ENCODE measurements at places on chromosomes 5 and 9.

DNA sequence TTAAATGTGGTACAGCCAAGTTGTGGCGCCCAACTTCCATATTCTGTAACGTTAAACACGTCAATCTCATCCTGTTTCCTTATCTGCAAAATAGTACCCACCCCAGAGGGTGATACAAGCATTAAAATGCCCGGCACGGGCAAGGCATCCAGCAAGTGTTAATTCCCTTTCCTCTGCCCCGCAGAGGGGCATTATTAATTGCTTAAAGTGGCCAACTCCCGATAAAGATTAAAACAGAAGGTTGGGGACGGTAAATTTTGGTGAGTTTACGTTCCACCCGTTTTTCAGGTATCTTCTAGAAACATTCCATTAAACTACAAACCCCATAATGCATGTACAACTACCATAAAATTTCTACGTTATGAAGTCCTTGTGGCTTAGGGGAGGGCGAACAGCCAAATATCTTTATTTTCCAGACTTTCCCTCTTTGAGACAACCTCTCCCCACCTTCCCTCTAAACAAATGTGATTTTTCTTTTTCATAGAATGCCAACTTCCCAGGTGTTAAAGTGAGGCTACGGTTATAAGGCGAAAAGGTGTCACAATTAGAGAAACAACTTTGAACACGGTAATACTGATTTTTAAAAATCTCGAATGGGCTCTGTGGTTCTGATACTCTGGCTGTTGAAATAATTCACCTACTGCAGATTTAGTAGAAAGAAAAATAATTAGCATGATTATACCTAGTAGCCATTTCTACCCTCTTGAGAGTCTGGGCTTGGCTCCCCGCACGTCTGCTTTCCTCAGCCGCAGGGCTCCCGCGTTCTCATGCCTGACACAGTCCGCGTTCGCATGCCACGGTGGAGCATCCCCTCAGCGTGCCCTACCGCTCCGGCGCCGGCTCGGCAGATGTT is 1.2 kb upstream of the GPBP1 start:
- DNase-seq: peak; percentile 55

- DNase-seq: no peak
These were observed 75.8 kb upstream of the SARDH start for GRCh38 chr9:133813749-133814585.

- DNase-seq: no peak
These were observed 419.6 kb downstream of the EFNA5 start for GRCh38 chr5:107251151-107251550.

GRCh38 chr5:151574444-151574996 is 16.6 kb downstream of the FAT2 start:
- DNase-seq: peak; percentile 69

GRCh38 chr5:122499585-122499984 is 187.5 kb downstream of the SNCAIP start:
- DNase-seq: no peak

DNA sequence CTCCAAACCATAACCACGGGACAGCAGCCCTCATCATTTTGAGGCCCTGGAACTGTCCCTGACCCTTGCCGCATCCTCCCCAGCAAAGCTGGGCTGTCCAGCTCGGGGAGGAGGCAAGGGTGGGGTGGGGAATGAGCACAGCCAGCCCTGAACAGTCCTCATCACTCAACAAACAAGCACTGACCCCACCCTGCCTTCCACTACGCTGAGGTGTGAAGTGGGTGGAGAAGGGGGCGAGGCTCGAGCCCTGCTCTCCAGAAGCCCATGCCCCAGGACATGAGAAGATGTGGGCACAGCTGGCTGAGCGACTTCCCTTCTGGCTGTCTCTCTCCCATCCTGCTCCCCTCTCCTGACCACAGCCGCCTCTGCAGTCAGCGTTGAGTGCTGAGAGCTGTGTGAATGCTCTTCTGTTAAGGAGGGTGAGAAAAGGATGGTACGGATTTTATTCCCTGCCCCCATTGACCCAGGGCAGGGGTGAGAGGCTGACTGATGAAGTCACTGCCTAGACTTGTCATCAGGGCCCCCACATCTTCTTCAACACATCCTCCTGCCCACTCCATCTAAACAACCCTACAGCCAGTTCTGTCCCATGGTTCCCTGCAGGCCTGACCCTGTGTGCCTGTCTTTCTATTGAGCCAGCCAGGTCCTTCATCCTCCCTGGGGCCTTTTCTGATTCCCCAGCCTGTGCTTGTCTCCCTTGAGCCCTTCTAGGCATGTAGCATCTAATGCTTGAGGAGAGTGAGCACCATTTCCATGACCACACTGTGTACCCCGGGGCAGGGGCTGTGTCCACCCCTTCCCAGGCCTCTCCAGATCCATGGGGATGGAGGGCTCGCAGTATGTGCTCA is 276.0 kb downstream of the FSTL4 start:
- DNase-seq: peak; percentile 43

- DNase-seq: no peak
These were observed 485.8 kb downstream of the IRX1 start for GRCh38 chr5:4081466-4081865.

GRCh38 chr5:160084144-160084543 is 35.1 kb downstream of the PWWP2A start:
- DNase-seq: no peak

- DNase-seq: no peak
These were observed 227.8 kb downstream of the NSG2 start for GRCh38 chr5:174273325-174273724.

GRCh38 chr5:141420855-141421488 is at the start of gene PCDHGA11:
Gene PCDHGA11 (plus strand): TSS chr5:141421051. CDS start chr5:141421228, 177 bp downstream.
- DNase-seq: peak; percentile 59

- no peak for DNase-seq
These were observed 8.0 kb upstream of the TNFSF15 start for GRCh38 chr9:114813717-114814418.

GRCh38 chr9:81680506-81680905 is 8.8 kb downstream of the TLE1 start:
- DNase-seq: no peak

DNA sequence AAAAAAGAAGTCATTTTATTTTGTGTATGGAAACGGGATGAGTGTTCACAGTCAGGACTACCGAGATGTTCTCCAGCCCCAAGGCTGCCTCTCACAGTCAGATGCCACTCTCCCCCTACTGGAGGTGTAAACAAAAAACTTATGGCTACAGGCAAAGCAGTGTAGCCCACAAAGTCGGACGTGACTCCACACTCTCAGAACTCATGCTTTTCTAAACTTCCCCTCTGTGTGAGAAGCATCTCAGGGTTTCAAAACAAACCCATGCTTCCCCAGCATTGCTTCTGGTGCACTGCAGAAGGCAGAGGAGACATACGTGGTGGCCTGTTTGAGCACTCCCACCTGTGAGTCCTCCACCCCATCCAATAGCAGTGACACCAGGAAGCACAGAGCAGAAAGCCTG is 580.3 kb downstream of the BNC2 start:
- no peak for DNase-seq
